ENCODE measurements at places on chromosomes 11 and 22.

DNA sequence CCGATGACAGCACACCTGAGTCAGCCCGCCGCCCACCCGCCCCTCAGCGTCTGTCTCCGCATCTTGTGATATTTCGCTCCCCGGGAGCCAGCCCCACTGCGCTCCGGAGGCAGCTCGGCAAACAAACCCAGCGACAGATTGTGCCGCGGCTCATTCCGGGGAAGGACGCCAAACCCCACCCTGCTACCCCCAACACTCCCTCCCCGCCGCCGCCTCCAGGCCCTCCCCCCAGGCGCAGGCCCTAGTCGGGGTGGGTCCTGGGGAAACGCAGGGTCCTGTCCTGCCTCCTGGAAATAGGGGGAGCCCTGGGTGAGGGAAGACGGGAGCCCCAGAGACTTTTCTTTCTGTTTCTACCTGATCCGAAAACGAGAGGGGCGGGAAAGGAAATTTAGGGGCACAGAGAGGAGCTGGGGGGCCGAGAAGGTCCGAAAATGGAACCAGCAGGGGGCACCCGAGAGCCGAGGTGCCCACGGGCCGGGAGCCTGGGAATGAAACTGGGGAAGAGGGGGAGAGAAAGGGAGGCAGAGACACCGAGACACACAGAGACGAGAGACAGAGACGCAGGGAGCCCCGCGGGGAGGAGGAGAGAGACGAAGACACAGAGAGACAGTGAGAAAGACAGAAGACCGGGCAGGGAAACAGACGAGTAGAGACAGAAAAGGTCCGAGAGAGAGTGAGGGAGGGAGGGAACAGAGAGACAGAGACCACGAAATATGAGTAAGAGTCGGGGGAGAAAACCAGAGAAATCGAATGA, 1.7 kb upstream of the RTN4RL2 start:
- DNase-seq, result no peak

GRCh38 chr11:130827451-130828377, 88.6 kb downstream of the SNX19 start:
- no peak for DNase-seq

DNA sequence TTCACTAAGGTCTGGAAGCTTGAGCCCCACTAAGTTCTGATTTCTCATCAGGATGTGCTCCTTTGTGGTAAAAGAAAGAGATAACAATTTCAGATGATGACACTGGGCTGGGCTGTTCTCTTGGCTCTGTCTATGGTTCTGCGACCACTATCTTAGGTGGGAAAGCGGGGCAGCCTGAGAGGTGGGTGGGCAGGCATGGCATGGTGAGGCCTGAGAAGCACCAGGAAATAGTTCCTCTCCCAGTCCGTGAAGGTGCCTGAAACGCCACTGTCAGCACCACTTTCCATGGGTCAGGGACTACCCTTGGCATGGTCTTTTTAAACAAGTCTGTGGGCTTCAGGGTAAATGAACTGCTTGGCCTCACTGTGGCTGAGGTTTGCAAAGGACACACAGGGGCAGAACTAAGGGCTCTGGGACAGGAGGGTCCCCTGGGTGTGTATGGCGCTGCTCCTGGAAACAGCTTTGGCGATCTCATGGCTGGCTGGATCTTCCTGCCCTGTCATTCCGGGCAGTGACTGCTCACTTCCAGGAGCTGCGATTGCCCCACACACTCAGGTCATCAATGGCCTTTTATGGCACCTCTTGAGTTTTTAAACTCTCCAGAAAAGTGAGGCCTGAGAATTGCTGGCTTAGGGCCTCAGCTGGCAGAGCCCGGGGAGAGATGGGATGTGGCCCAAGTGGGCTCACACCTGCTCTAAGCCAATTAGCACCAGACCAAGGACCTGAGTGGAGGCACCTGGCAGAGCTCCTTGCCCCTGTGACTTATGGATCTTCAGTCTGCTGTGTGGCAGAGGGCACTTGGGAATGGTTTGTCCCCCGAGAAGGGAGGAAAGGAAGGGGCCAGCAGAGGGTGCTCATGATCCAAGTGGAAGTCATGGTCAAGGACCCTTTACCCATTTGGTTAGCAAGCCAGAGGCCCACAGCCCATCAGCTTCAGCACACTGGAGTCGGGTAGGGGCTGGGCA, 55.6 kb upstream of the LYVE1 start:
- peak; percentile 20 for DNase-seq

GRCh38 chr11:40183073-40184064, 1276.1 kb downstream of the LRRC4C start:
- no peak for DNase-seq

DNA sequence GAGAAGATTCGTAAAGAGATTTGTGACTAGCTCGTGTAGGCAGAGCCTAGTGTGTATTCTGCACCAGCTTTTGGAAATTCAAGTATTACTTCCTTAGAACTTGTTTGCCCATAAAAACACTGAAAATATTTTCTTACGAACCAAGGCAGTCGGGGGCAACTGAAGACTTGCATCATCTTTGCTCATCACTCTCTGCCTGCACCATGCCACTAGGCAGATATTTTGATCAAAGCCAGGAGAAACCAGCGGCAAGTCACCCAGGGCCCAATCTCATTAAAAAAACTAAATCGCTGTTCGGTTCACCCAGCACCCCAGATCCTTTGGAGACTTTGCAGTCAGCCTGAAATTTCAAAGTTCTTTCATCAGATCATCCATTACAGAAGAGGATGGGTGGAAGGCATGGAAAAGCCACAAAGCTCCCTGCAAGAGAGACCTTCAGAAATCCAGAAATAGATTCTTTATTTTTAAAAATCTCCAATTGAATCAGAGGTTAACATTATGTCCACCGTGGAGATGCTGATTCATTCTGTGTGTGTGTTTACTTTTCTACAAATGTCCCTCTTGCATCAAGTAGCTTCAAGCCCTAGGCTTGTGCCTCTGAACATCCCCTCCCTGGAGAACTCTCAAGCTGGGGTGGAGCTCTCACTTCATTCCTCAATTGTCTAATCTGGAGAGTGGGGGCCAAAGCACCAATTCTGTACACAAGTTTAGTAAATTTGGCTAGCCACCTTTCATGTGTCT, 78.4 kb downstream of the ETS1 start:
- DNase-seq, result no peak
